Cortex of kidney (tissue), 1 donor: ENCODE measurements at places on chromosomes 5 and 9.

GRCh38 chr5:134450374-134450773, 38.7 kb upstream of the CDKN2AIPNL start:
- no peak for DNase-seq

DNA sequence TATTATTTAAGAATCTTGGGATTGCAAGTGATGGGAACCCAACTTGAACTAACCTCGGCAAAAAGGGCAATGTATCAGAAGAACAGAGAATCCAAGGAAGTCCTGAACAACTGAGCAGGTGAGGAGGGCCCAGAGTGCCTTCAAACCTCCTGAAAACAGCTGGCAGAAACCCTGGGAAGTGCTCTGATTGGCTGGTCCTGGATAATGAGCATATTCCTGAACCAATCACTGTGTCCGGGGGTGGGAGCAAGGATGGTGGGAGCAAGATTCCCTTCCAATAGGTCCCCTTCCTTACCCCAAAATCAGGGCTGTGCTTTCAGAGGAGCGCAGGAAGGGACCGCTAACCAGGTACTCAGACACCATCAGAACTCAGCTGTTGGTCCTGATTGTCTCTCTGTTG, 31.9 kb upstream of the TBC1D2 start:
- no peak for DNase-seq

DNA sequence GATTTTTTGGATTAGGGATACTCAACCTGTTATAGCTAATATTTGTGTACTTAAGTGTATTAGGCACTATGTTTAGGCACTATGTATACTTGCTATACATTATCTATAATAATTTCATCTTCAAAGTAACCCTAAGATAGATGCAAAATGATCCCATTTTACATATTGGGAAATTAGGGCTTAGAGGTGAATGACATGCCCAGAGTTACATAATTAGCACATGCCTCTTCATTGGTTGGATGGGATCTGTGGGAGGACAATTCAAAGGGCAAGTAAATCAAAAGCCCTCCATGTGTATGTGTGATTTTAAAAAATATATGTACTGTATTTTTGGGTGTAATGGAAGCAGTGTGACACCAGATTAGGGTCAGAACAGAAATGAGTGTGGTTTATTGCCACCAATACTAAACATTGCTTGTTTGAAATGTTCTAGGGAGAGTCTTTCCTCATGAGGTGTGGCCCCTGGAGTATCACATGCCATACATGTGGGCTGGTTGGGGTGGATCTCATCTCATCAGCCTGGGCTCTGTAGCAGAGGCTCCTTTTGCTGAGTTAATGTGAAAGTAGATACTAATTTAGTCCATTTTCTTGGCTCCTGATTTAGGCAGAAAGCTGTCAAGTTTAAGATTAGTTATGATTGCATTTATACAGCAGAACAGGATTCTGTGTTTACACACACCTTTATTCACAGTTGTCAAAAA, 5.5 kb downstream of the C9orf85 start:
- DNase-seq, result no peak

DNA sequence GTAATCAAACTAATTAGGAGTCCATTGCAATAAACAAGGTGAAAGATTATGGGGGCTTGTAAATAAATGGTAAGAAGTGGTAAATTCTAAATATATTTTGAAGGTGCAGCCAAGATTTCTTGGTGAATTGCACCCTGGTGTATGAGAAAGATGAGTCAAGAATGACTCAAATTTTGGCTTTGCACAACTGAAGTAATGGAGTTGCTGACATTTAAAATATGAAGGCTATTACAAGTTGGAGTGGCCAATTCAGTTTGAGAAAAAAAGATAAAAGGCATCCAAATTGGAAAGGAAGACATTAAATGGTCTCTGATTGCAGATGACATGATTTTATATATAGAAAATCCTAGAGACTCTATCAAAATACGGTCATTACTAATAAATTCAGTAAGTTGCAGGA, 2330.6 kb downstream of the MAT2B start:
- DNase-seq, result no peak

DNA sequence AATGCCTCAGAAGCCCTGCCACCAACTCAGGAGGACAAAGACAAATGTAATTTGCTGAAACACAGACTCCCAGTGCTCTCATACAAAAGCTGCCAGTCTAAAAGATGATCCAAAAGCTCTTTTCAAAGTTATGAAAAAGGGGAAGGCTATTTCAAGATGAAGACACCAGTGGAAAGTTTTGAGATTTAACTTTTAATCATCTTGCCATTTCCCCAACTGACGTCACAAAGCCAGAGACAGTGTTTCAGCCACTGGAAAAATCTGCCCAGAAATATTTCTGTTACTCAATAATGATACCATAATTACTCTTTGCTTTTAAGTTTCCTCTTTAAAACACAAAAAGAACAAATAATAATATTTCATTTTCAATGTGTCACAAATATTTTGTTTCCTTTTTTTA, 20.9 kb downstream of the ENG start:
- DNase-seq, result no peak

DNA sequence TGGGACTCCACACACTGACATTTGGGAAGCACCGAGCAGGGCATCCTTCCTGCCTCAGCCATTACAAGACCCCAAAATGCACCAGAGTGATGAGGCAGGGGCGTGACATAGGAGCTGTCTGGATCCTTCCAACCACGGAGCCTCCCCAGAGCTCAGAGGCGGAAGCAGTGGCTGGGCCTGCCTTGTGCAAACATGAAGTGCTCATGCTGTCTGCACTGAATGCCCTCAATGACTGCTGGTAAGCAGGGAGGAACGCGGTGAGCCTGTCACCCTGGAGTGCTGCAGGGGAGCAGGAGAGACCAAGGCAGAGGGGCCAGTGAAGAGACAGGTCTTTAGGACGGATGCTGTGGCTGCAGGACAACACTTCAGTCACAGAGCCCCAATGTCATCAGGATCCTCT, 60.2 kb upstream of the HRH2 start:
- no peak for DNase-seq

- no peak for DNase-seq
These were observed 596 bp upstream of the ADAMTS6 start for GRCh38 chr5:65482296-65482735.

- no peak for DNase-seq
These were observed 6.2 kb downstream of the SLC6A18 start for GRCh38 chr5:1231354-1231905.

GRCh38 chr5:61587125-61587524, 255.1 kb downstream of the ZSWIM6 start:
- DNase-seq, result no peak

DNA sequence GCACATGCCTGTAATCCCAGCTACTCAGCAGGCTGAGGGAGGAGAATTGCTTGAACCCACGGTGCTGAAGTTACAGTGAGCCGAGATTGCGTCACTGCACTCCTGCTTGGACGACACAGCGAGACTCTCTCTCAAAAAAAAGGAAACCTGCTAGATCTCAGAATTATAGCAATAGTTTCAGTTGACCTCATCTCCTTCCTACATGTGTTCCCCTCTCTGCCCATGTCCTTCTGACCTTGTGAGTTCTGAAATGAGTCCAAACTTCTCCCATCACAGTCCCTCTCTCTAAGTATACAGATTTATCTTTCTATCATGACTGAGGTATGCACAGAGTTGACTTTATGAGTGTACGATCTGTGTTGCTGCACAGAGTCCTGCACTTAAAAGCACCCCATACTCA, 44.6 kb upstream of the SHOC1 start:
- DNase-seq, result no peak

DNA sequence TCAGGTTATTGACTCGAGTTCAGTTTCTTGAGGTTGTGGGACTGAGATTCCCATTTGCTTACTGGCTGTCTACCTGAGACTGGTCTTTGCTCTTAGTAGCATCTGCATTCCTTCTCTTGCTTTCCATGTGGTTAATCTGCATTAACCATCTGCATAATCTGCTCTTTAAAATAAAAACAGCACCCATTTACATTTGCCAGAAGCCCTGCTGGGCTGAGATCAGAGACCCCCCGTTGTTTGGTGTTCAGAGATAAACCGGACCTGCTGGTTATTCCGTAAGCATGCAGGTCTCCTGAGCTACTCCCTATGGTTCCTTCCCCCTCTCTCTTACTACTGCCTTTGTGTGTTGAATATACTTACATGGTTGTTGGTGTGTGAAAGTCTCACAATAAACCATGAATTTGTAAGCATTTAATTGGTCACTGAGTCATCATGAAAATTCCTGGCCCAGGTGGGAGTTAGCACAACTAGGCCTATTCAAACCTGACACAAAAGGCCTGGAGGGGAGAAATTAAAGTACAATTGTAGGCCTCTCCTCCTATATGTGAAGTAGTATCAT, 396.7 kb downstream of the MRPS30 start:
- DNase-seq, result no peak

DNA sequence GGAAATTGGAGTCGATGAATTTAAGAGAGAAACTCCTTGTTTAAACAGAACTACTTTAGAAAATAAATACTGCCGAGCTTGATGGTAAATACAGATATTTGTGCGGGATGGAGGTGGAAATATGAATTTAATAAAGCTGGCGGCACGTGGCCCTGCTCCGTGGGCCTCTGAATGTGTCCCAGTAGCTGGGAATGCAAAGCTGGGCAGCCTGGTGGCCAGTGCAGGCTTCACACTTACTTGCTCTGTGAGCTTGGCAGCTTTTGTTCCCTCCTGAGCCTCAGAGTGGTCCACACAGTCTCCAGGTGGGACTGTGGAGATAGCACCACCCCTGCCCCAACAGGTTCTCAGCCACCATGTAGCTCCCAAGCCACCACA, 45.9 kb downstream of the BARX1 start:
- no peak for DNase-seq

DNA sequence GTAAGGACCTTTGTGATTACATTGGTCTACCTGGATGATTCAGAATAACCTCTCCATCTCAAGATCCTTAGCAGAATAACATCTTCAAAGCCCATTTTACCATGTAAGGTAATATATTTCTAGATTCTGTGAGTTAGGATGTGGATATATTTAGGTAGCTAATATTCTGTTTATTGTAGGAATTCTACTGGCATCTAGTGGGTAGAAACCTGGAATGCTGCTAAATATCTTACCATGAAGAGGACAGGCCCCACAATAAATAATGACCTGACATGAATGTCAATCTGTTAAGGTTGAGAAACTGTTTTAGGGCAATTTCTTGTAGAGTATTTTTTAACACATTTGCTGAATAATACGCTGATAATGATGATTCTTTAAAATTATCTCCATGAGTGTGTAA, 426.8 kb downstream of the MAN2A1 start:
- no peak for DNase-seq

GRCh38 chr5:76733049-76733417, 17.1 kb downstream of the F2R start:
- DNase-seq, result no peak

GRCh38 chr5:37767251-37767650, 72.6 kb downstream of the GDNF start:
- no peak for DNase-seq

- no peak for DNase-seq
These were observed 65.3 kb downstream of the ARSB start for GRCh38 chr5:78919796-78920195.

- no peak for DNase-seq
These were observed 626.7 kb downstream of the BNC2 start for GRCh38 chr9:16243798-16244197.

DNA sequence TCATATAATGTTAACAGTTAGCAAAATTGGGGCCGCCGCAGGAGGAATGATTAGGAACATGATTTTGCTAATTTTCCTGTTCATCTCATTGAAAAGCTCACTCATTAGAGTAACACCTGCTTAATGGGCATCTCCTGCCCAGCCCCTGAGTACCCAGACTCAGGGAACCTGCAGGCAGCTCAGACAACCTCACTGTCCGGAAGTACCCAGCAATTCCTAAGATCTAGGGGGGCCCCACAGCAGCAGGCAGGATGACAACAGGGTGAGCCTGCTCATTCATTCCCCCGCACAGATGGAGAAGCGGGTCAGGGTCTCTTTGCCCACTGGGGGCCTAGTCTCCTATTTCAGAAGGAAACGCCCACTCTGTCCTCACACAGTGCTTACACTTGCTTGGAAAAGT, 12.6 kb downstream of the FAM78A start:
- no peak for DNase-seq

GRCh38 chr5:67012171-67012570, 184.4 kb downstream of the CD180 start:
- DNase-seq, result no peak

GRCh38 chr9:121979736-121980135, 113.4 kb downstream of the TTLL11 start:
- DNase-seq, result no peak

DNA sequence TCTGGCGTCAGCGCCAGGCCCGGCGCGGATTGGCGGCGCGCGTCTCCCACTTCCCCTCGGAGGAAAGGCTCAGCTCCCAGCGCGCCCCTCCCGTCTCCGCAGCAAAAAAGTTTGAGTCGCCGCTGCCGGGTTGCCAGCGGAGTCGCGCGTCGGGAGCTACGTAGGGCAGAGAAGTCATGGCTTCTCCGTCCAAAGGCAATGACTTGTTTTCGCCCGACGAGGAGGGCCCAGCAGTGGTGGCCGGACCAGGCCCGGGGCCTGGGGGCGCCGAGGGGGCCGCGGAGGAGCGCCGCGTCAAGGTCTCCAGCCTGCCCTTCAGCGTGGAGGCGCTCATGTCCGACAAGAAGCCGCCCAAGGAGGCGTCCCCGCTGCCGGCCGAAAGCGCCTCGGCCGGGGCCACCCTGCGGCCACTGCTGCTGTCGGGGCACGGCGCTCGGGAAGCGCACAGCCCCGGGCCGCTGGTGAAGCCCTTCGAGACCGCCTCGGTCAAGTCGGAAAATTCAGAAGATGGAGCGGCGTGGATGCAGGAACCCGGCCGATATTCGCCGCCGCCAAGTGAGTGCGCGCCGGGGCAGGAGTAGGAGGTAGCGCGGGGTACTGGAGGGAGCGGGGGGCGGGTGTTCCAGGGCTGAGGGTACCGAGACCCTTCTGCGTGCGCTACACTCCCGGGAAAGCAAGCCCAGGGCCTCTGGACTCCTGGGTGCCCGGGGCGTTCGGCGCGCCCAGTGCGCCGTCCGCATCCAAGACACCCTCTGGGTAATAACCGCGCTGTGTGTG, at the start of gene MSX2:
TSS of gene MSX2 (plus strand) at position 99 of the 777 bp plus-strand sequence. CDS start at position 177, 78 bp downstream.
- DNase-seq, result no peak

DNA sequence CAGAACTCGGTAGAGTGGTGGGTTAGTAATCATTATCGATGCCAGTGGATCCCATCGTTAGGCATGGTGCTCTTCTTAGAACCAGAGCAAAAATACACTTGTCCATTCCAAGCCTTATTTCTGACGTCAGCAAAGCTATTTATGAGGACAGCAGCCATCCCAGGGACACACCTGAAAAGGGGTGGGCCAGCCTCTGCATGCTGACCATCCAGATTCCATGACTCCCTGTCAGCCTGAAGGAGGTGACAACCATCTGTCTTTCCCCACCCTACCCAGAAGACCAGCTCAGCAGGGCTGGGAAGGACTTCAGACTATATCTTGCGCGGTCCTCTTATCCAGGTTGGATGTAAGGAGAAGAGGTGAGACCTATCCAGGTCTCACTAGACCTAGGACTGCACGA, 5.7 kb upstream of the NIPAL4 start:
- no peak for DNase-seq

GRCh38 chr9:113608082-113608685, 144.7 kb downstream of the RGS3 start:
- DNase-seq, result no peak

GRCh38 chr9:21414220-21414940, 5.5 kb downstream of the IFNA8 start:
- DNase-seq, result no peak

- no peak for DNase-seq
These were observed 47.1 kb upstream of the FYB1 start for GRCh38 chr5:39266442-39266841.
